ENCODE measurements at places on chromosomes 16 and 17.

DNA sequence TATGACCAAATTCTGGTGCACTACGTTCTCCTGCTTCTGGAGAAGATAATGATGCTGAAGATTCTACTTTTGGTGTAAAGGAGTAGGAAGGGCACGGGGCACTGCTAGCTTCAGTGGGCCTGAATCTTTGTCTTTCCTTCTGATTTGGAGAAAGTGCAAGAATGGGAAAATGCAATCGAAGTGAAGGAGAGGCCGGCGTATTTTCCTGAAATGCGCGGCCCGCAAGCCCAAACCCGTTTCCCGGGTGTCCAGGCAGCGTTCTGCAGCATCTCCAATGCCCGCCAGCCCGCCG lies 372 bp upstream of the NDE1 start:
- DNase-seq = no peak

DNA sequence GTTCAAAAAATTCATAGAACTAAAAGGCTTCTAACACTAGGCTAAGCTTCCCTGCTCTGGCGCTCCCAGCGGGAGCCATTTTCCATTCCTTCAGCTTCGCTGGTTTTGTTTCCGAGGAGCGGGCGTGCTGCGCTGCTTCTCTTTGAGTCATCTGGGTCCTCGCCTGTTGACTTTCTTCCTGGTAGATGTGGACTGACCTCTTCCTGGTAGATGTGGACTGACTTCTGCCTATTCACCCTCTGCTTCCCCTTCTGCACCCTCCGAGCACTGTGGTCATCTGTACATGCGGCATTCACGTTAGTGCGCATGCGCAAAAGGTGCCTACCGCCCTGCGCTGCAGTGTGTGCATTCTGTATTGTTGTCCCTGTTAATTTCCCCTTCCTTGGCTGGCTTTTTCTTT lies 40.8 kb upstream of the SEC14L1 start:
- DNase-seq = no peak

GRCh38 chr16:83674931-83675535 lies 132.7 kb upstream of the HSBP1 start:
- DNase-seq = no peak

DNA sequence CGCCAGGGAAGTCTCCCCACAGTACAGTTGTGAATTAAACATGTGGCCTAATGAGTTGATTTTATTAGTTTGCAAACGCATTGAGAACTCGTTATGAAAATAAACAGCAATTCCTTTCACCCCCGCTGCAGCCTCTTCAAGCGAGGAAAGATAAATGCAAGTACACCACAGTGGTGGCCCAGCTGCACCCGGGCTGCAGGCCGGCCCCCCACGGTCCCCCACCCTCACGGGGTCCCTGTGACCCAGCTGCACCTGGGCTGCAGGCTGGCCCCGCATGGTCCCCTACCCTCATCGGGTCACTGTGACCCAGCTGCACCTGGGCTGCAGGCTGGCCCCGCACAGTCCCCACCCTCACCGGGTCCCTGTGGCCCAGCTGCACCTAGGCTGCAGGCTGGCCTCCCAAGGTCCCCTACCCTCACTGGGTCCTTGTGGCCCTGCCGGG lies 32.2 kb downstream of the SDK2 start:
- DNase-seq = no peak

DNA sequence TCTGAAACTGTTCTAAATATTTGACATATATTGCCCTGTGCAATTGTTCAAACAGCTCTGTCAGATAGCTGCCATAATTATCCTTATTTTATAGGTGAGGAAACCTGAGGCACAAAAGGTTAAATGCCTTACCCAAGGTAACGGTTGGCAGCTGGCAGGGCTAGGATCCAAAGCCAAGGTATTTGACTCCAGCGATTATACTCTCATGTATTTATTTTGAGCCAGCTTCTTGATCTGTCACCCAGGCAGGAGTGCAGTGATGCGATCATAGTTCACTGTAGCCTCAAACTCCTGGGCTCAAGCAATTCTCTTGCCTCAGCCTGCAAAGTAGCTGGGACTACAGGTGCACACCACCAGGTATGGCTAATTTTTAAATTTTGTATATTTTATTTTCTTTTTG lies 7.2 kb downstream of the ENO3 start:
- DNase-seq = no peak

GRCh38 chr17:39678340-39679116 lies 9.3 kb downstream of the PGAP3 start:
- no peak for DNase-seq

GRCh38 chr16:57537194-57537505 lies 779 bp upstream of the CCDC102A start:
- DNase-seq = no peak

- no peak for DNase-seq
These were observed 3.3 kb downstream of the LUC7L3 start for GRCh38 chr17:50722746-50723145.

GRCh38 chr17:41748275-41748674 lies 13.8 kb upstream of the HAP1 start:
- DNase-seq = no peak

DNA sequence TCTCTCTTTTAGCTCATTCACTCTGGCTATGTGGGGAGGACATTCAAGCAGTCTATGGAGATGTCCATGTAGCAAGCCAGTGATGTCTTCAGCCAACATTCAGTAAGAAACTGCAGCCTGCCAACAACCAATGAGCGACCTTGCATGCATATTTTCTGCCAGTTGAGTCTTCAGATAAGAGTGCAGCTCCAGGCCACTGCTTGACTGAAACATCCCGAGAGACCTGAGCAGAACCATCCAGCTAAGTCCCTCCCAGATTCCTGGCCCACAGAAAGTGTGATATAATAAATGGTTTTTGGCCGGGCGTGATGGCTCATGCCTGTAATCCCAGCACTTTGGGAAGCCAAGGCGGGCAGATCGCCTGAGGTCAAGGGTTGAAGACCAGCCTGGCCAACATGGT lies 10.5 kb upstream of the C17orf58 start:
- no peak for DNase-seq

Measured in H9 (cell line).